ENCODE measurements at places on chromosomes 16 and 17.

DNA sequence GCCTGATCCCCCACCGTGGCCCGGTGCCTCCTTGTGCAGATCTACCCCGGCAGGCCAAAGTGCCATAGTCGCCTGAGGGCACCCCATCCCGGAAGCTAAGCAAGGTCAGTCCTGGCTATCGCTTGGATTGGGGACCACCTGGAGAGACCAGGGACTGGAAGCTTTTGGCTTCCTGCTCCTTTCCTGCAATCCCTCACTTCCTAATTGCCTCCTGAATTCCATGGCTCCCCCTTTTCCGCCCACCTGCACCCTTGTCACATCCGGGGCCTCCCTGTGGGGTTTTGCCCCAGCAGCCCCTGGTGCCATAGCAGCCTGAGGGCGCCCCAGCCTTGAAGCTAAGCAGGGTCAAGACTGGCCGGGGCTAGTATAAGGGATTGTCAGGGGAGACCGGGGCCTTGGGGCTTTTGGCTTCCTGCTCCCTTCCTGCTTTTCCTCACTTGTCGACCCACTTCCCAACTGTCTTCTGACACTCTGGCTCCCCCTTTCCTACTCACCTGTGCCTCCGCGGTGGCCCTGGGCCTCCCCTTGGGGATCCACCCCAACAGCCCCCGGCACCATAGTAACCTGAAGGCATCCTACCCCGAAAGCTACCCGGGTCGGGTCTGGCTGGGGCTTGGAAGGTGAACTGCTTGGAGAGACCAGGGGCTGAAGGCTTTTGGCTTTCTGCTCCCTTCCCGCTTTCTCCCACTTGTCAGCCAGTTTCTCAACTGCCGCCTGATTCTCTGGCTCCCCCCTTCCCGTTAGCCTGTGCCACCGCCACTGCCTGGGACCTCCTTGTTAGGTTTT is 2293.6 kb downstream of the TP53TG3F start:
- DNase-seq = no peak

DNA sequence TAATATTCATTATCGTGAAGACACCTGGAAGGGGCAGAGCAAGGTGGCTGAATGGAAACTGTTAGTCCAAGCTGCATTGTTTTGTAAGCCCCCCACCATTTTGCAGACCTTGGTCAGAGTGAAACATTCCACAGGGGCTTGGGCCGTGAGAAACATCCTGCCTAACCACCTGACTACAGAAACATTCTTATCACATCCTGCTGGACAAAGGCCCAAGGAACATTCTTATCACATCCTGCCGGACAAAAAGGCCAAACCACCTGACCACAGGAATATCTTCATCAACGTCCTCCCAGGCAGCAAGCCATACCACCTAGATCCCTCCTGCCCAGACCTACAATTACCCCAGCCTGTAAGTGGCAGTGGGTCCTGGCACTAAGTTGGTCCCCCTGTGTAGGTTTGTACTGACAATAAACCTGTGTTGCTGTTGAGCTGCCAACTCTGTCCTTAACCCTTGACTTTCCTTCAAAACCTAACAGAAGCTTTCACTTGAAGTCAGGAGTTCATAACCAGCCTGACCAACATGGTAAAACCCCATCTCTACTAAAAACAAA is 19.6 kb downstream of the ATF7IP2 start:
- DNase-seq = no peak

GRCh38 chr17:50560931-50561745 is 623 bp downstream of the CACNA1G start:
- no peak for DNase-seq

GRCh38 chr17:43142153-43142552 is 17.0 kb upstream of the BRCA1 start:
- DNase-seq = no peak

GRCh38 chr16:89911375-89911774 is 7.3 kb upstream of the MC1R start:
- no peak for DNase-seq

DNA sequence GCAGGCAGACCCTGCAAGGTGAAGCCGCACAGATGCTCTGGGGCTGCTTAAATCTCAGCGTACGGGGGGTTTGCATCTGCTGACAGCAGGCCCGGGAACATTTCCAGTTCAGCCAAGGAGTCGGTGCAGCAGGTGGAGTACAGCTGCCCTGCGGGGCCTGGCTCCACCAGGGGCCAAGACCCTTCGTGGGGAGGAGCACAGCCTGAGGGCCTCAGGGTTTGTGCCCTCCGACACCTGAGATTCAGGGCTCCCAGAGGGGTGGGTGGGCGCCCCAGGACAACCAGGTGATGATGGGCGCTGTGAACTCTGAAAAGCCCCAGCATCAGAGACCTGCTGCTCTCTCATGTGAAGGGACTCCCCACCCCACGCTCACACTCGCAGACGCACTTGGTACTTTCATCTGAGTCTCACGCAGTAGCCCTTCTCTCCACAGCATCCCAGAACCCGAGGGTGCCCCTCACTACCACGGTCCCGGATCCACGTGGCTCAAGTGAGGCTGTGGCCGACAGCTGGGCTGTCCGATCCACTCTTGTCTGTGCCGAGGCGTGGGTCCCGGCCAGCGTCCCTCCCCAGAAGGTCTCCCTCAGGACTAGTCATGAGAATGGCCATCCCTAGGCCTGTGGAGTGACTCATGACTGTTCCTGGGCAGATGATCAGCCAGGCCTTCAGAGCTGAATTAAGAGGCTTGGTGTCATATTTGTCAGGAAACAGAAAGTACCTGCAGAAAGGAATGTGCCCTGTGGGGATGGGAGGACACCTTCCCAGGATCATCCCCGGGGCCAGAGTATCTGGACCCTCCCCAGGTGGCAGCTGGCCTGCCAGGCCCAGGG is 29.6 kb downstream of the ACSF3 start:
- DNase-seq = no peak

- DNase-seq = peak; percentile 35
Observed at GRCh38 chr16:80341263-80341662, 199.5 kb upstream of the DYNLRB2 start.

- DNase-seq = no peak
Observed at GRCh38 chr17:28118362-28118761, 75.9 kb downstream of the NLK start.

GRCh38 chr16:15716694-15717447 is 66.8 kb downstream of the NDE1 start:
- DNase-seq = no peak

DNA sequence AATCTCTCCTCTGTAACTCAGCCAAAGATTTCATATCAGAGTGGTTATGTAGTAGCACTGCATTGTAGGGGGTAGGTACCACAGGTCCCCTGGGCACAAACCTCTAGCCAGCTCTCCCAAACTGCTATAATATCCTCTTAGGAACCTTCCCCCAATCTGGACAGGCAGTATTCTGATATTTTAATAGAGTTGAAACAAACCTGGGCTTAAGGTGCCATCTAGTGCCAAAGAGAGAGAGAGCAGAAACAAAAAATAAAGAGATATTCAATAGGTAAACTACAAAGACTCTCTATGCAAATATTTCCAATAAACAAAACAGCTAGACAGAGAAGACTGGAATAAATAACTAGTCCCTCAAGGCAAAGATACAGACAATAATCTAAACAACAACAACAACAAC is 1070.0 kb downstream of the CDH11 start:
- no peak for DNase-seq

GRCh38 chr17:37648555-37648954 is 5.3 kb upstream of the DDX52 start:
- no peak for DNase-seq

DNA sequence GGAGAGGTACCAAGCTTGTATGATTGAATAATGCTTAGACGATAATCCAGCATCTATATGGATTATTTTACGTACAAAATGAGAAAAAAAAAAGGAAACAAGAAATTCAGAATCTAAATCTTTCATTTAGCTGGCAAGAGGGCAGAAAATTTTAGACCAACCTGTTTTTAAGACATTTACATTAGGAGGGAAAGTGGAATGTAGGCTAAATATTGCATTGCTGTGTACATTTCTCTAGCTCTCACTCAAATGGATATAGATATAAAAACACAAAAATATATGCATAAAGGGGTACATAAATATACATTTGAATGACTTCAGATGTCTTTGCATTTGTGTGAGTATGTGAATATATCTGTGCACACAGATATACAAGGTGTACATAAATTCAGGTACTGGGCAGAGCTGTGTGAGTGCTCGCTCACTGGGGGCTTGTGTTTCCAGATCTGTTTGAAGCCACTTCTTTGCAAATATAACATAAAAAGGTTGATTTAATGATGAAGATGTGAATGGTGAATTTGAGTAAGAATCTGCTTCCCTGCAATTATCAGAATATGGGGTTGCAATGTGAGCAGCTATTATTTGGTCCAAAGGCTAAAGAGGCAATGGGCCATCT is 14.2 kb upstream of the ZFHX3 start:
- DNase-seq = no peak

- no peak for DNase-seq
Observed at GRCh38 chr17:63645775-63646487, 23.7 kb downstream of the MAP3K3 start.

DNA sequence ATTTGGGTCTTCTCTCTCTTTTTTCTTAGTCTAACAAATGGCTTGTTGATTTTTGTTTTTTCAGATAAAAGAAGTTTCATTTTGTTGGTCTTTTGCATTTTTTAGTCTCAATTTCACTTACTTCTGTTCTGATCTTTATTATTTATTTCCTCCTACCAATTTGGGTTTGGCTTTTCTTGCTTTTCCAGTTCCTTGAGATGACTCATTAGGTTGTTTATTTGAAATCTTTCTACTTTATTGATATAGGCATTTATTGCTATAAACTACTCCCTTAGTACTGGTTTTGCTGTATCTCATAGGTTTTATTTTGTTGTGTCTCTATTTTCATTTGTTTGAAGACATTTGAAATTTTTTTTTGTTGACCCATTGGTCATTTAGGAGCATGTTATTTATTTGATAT is 152.2 kb upstream of the MPHOSPH6 start:
- no peak for DNase-seq

All from H1 (cell line).